ENCODE measurements at places on chromosomes 11 and 22.

DNA sequence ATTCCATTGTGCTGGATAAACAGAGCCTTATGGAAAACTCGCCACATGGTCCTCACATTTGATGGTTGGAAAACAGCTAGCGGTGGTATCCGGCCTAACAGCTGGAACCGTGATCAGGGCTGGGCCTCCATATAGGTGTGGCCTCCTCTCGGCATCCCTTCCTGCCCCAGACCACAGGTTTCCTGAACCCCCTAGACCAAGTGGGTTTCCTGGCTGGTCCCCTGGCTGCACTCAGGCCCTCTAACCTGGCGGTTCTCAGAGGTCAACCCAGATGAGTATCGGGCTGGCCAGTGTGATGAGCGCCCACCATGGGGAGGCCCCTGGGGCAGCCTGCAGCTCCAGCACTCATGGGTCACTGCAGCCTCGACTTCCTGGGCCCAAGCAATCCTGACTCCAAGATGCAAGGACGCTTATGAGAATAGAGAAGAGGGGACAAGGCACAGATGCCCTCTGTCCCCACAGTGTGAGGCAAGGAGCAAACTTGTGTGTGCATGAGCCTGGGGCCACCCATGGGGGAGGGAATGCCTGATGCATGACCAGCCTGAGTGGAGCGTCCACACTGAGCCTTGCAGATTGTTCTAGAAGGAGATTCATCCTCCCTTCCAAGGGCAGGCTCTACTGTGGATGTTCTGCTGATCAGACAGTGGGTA, 53.4 kb upstream of the WNT7B start:
- no peaks in the 10 kb centered on the region for H3K36me3 ChIP-seq
- H3K4me1 ChIP-seq = peaks cover 25% of the 10 kb centered on the region
- H3K27me3 ChIP-seq = peaks cover 14% of the 10 kb centered on the region
- DNase-seq = no peak
- no peak overlapping the region for H3K4me3 ChIP-seq

- no peak overlapping the region for H3K27ac ChIP-seq
- peaks cover 32% of the 10 kb centered on the region for H3K4me1 ChIP-seq
- no peak overlapping the region for H3K4me3 ChIP-seq
- no peaks in the 10 kb centered on the region for H3K27me3 ChIP-seq
These were observed 141.0 kb downstream of the ARHGAP42 start for GRCh38 chr11:100827934-100828661.

DNA sequence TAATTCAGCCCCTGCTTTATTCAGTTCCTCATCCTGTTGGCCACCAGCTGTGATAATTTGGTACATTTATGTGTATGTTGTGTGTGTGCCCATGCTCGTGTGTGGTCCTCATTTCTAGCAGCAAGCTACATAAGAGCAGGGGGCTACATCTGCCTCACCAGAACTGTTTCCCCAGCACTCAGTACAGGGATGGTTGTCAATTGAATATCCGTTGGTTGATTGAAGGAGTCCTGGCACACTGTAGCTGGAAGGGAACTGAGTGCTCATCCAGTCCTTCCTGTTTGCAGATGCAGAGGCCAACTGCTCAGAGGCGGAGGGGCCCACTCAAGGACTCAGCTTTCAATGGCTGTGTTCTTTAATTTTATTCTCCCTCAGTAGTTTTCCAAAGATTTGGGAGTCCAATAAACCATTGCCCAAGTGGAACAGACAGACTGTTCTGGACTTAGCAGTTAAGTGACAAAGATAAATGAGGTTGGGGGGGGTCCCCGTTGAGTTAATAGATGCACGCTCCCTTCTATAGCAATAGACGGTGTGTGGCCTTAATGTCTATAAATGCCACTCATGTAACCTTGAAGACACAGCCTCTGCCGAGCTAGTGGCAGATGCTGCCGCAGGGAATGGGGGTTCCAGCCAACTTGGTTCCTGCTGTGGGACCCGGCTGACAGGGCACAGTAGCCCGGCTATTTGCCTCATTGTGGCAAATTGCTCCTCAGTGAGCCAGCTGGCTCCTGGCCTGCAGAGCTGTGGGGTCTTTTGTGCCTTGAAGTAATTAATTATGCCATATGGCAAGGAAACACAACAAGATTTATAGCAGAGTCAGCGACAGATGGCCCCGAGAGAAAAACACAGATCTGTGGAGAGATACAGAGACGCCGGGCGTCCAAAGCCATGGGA, 71.4 kb upstream of the GRK3 start:
- DNase-seq = no peak
- peaks cover 4% of the 10 kb centered on the region for H3K27me3 ChIP-seq
- no peaks in the 10 kb centered on the region for H3K36me3 ChIP-seq
- no peaks in the 10 kb centered on the region for H3K4me1 ChIP-seq
- H3K27ac ChIP-seq = no peak overlapping the region

- peaks cover 47% of the 10 kb centered on the region for H3K4me1 ChIP-seq
- H3K27me3 ChIP-seq = no peaks in the 10 kb centered on the region
- no peak for DNase-seq
- H3K27ac ChIP-seq = no peak overlapping the region
- no peaks in the 10 kb centered on the region for H3K36me3 ChIP-seq
- no peak overlapping the region for H3K4me3 ChIP-seq
These were observed 6.4 kb downstream of the CLMP start for GRCh38 chr11:123188508-123189165.

DNA sequence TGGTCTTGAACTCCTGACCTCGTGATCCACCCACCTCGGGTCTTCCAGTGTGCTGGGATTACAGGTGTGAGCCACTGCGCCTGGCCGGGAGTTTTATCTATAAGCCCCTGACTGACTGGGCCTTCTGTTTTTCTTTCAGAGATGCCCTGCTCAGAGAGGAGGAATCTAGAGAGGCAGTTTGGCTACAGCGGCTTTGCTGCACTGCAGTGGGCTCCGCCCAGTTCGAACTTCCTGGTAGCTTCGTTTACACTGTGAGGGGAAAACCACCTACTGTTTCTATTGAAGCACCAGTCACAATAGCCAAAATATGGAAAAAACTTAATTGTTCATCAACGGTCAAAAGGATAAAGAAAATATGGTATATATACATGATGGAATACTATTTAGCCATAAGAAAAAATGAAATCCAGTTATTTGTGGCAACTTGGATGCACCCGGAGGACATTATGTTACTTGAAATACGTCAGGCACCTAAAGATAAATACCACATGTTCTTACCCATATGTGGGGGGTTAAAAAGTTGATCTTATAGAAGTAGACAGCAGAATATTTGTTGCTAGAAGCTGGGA, 31.9 kb upstream of the FAM181B start:
- no peaks in the 10 kb centered on the region for H3K36me3 ChIP-seq
- H3K27ac ChIP-seq = no peak overlapping the region
- no peaks in the 10 kb centered on the region for H3K4me1 ChIP-seq
- no peaks in the 10 kb centered on the region for H3K27me3 ChIP-seq
- DNase-seq = no peak

DNA sequence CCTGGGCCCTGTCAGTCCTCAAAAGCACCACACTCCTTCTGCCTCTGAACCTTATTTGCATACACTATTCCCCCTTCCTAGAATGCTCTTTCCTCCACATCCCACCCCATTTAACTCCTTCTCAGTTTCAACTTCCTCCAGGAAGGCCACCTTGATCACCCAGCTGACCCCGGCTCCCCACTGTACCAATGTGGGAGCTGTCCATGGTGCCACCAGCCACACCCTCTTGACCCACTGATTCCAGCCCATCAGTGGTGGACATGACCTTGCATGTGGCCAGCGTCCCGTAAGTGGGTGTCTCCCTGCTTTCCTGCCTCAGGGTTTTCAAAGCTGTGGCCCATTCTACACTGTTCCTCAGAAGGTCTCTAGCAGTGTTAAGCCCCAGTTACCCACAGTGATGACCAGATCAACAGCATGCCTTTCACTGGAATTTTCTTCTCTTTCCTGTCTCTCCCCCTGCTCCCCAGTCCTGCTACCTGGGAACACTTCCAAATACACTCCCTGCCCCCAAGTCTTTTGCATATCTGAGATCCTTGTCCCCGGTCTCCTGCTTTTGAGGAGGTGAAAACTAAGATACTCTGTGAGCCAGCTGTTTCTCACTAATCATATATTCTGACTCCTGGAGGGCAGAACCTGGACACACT, 346.6 kb downstream of the MN1 start:
- H3K36me3 ChIP-seq = no peaks in the 10 kb centered on the region
- no peak for DNase-seq
- no peak overlapping the region for H3K4me3 ChIP-seq
- no peak overlapping the region for H3K27ac ChIP-seq

Measured in keratinocyte (primary cell).